ENCODE measurements at places on chromosomes 4 and X.
A peak's percentile ranks its signal among the peaks of the same experiment; 100 is the strongest.

DNA sequence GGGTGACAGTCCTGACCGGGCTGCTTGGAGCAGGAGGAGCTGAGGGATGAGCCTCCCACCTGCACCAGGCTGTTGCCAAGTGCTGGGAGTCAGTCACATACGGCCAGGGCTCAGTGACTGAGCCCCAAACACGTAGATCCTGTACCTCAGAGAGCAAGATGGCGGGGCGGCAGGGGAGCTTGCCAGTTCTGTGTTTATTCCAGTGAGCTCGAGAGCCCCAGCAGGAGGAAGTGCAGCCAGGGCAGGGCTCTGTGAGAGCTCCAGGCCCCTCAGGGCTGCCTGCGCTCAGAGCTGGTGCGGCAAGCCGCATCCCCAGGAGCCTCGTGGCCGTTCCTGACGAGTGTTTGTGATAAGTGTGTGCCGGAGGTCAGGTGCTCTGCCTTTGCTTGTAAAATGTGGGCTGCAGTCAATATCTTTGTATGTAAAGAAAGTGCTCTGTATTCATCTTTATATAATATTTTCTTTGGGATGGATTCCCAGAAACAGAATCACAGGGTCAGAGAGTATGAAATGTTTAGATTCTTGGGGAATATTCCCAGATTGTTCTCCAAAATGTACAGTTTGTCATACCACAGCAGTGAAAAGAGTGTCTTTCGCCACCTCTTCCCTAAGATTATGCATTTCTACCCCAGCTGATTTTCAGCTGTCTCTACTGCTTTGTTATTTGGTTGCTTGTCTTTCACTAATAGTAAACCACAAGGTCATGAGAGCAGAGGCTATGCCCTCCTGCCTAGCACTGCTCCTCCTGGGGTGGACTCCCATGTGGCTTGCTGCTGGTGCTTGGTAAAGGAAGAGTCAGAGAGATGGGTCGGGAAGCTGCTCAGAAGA, 50.3 kb downstream of the NELFA start:
- no peak for DNase-seq

DNA sequence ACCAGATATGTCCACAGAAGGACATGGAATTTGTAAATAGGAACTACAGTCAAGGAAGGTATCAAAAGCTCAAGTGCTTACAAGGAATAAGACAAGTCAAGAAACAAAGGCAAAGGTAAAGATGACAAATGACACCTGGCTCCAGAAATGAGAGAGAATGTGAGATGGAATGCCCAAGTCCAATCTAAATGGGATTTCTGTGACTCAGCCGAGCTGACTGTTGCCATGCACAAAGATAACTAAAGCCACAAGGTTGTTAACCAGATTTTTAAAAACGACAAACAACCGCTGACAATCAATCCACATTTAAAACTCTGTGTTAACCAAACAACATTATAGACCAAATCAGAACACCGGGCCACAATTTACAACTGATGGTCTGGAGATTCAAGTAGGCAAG, 1.1 kb downstream of the NFXL1 start:
- DNase-seq, result peak; percentile 51

- DNase-seq, result no peak
These were observed 71.1 kb upstream of the PPP3CA start for GRCh38 chr4:101418466-101418865.

GRCh38 chrX:9501362-9501761, 36.5 kb downstream of the TBL1X start:
- no peak for DNase-seq

DNA sequence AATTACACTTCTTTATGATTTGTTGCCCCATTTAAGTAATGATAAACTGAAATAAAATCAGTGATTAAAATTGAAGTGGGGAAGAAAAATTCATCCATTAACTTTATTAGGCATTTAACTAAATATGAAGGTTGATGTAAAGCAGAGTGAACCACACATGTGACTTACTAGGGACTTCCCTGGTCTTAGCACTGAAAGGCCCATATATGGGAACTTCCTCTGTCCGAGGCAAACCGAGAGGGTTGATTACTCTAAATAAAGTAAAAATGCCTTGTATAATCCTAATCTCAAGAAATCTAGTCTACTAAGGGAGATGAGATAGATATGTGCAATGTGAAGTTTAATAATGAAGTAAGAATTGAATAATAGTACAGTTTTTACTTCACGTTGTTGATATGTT, 403.9 kb upstream of the RPS6KA3 start:
- DNase-seq, result no peak

- no peak for DNase-seq
These were observed 737.5 kb upstream of the MAGEB2 start for GRCh38 chrX:29477878-29478277.

GRCh38 chrX:21014326-21014725, 359.9 kb upstream of the CNKSR2 start:
- no peak for DNase-seq

- DNase-seq, result peak; percentile 97
These were observed 9.9 kb downstream of the TMSB4X start for GRCh38 chrX:12984603-12985319.

DNA sequence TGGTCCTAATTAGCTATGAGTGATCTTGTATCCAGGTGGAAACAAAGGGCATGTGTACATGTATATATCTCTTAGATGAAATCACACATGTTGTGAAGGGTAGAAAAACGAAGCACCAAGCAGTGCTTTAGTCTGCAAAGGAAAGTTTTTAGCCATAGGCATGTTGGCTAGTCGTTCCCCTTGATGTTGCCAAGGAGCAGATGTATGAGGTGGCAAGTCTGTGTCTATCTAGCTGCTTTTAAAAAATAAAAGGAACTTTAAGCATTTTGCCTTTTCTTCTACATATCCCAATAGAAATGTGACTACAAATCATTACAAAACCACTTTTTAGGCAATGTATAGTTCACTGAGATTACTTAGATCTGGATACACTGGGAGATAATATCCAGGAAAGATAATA, 63.1 kb downstream of the NSUN7 start:
- DNase-seq, result no peak

GRCh38 chr4:7320206-7320797, 114.4 kb downstream of the PSAPL1 start:
- DNase-seq, result no peak

DNA sequence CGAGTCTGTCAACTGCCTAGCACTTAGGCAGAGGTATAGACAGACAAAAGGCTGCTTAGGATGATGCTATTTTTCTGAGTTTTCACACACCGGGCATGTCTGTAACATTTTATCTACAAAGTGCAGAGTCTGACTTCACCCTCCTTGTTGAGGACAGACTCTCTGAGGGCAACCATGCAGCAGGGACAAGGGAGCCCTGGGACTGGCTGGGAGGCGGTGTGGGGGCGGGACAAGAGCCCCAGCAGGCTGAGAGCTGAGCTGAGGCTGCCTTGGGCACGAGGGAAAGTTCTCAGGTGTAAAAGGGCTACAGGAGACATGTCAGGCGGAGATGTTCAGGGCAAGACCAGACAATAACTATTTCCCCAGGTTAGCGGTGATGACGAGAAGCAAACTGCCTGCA, 81.6 kb downstream of the GATB start:
- no peak for DNase-seq

DNA sequence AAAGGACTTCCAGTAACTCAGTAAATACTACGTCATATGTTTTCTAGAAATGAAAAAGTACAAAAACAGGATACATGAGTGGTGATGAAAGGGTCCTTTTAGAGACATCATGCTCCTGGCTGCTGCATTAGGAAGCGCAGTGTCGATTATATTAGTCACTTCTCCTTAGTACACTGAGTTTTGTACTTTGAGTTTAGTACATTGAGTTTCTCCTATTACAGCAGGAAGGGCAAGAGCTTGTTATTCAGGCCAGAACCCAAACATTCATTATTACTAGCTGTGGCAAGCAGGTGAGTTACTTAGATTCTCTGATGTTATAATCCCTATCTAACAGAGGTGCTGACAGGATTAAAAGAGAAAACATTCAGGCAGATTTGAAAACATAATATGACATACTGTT, 21.3 kb downstream of the RPGR start:
- DNase-seq, result no peak

GRCh38 chr4:114192854-114193253, 213.4 kb upstream of the ARSJ start:
- no peak for DNase-seq

DNA sequence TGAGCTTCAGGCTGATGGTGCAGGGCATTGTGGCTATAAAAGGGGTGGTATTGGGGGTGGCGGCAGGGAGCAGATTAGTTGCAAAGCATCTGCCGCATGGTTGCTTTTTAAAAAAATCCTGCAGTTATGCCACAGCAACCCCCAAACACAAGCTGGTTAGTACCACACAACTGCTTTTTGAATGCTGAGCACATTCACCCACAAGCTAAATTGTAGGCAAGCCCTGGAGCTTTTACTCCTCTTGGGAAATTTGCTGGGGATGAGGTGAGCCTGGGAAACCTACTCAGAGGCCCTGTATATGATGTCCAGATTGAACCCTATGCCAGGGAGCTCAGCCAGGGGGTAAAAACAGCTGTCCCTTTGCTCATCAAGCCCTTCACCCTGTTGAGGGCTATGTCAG, 33.8 kb upstream of the TRIM2 start:
- no peak for DNase-seq

GRCh38 chr4:140018931-140019618, 134.9 kb downstream of the MAML3 start:
- DNase-seq, result no peak

DNA sequence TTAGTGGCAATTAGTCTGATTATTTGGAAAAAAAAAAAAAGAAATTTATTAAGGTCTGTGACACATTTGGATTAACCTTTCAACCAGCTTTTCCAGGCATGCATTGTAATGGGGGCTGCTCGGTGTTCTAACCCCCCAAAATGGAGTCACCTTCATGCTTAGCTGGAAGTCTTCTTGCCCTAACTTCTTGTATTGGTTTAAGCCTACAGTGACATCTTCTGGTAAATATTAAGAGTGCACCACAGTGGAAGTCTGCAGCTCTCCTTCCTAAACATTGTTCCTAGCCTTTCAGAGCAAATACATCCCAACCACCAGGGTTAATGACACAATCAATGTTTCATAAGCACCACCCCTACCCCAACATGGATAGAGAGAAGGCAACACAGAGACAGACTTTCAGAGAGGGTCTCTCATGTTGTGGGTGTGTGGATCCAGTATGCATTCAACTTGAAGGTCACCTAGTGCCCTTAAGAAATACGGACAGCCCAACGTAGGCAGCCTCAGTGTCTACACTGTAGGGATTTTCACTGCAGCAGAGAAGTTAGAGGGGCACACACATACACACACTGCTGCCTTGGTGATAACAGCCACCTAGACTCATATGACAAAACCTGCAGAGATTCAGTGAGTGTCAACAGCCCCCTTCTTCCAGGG, 142.9 kb upstream of the MBNL3 start:
- DNase-seq, result peak; percentile 14

DNA sequence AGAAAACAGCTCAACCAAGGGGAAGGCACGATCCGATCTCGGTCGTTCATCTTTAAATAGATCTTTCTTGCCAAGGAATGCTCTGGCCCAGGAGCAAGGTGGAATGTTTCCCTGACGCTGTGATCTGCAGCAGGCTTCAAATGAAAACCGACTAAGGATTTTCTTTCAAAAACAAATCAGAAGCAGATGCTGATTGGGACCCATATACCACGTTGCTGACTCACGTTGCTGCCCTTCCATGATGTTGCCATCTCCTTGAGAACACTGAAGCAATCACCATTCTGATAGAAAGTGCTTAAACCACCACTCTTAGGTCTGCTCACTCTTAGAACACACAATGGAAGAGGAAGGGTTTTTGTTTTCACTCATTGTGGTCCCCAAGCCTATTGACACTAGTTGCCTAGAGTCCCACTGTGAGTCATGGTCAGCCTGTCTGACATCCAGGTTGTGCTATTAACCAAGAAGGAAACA, 26.1 kb downstream of the LAMTOR3 start:
- no peak for DNase-seq

GRCh38 chr4:38582445-38582844, 81.6 kb upstream of the KLF3 start:
- DNase-seq, result no peak

- no peak for DNase-seq
These were observed 2.9 kb downstream of the NDST4 start for GRCh38 chr4:115110191-115111181.

- DNase-seq, result no peak
These were observed 48.6 kb upstream of the CAPN6 start for GRCh38 chrX:111318901-111319300.

GRCh38 chr4:79651456-79651855, 243.4 kb upstream of the GK2 start:
- no peak for DNase-seq

DNA sequence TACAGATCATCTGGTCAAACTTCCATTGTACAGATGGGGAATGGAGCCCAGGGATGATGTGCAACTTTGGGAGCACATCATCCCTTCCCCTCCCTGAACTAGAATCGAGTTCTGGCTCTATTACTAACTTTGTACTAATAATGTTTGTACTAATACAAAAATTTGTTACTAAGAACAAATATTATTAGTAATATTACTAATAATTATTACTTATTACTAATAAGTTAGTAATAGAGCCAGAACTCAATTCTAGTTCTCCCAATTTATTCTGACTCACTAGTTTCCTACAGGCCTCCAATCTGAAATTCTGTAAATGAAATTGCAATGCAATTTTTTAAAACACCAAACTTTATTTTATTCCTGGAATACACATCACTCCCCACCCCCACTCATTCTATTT, 47.9 kb upstream of the CD40LG start:
- DNase-seq, result no peak

DNA sequence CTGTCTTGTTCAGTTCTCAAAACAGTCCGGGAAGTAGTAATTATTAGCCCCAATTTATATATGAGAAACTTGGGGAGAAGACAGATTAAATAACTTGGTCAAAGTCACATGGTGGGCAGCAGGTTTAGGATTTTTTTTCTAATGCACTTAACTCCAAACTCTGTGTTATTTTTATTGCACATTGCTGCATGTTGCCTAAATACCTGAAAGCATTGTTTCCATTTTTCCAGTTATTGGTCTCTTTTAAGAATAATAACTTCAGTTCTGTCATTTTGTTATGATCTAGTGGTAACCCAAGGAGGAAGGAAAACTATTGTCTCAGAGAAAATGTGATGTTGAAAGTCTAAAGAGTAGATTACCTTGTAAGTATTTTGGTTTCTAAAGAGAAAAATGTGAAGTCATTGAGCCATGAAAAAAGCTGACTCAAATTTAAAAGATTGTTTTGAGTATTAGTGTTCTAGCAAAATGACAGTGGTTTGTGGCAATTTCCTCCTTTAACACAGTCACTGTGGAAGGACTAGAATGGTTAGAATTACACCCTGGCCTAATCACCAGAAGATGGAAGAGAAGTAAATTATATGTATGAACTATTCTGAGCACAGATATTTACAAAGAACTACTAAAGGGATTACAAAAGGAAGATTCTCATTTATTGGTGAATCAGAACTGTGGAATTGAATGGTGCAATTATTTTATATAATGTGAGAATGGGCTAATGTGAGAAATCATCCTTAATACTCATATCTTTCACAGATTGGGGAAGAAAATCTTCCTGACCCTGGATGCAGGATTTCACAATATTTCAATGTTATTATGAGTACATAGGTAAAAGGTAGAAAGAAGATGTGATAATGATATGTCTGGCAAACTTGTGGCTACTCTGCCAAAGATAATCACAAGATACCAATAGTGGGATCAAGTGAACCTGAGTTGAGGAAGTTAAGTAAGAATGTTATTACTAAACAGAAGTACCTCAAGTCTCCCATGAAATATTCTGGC, 21.7 kb upstream of the CXCL8 start:
- DNase-seq, result peak; percentile 40

All from mammary epithelial cell (primary cell).